ENCODE measurements at places on chromosomes 16 and 17.

DNA sequence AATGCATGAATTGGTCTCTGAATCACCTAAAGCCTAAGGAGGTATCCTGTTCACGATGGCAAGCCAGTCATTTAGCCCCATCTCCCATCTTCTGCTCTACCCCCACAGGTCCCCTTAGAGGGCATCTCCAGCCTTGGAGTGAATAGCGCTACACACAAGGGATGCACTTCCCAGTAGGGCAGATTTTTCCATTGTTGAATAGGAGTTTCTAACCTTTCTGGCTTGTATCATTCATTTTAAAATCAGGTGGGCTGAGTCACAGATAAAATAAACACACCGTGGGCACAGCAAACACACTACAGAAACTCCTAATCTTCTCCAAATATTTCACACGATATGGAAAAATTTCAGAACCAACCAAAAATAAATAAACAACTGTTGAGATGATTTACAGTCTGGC is 201.2 kb upstream of the NOG start:
- DNase-seq: no peak

DNA sequence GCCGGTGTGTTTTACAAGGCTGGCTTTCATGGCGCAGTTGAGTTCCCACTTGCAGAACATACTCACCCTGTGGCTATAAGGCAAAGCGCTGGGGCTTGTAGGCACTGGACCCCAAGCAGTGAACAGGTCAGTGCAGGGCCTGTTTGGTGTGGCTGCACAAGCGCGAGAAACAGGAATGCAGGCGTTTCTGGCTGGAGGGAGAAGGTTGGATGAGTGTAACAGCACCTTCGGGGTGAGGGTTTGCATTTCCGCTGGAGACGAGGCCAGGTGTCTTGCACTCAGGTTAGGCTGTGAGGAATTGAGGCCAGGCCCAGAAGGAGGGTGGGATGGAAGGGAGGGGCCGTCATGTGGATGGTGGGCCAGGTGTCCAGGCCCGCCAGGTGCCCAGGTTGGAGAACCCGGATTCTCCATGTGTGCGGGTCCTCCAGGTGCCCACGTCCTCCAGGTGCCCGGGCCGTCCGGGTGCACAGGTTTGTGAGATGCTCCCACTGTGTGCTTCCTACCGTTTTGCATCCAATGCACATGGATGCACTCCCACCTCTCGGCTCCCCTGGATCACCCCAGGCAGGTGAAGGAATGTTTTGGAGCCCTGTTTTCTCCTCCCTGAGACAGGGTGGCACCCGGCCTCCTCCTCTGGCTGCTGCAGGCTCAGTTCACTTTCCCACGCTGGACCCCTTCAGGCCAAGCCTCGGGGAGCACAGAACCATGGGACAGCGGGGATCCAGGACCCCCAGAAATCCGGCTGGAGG is 46.0 kb downstream of the SLC7A5 start:
- DNase-seq: no peak

GRCh38 chr17:17692353-17693252 is 11.3 kb downstream of the RAI1 start:
- DNase-seq: no peak

DNA sequence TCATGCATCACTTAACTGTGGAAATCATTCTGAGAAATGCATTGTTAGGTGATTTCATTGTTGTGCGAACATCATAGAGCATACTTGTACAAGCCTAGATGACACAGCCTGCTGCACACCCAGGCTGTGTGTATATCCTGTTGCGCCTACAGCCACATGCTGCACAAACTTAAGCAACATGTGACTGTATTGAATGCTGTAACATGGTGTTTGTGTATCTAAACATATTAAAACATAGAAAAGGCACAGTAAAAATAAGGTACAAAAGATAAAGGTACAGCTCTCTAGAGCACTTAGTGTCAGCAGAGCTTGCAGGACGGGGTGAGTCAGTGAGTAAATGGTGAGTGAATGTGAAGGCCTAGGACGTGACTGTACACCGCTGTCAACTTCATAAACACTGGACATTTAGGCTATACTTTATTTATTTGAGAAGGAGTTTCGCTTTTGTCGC is 11.9 kb downstream of the FOXK2 start:
- peak; percentile 84 for DNase-seq
